EL (cell line): ENCODE measurements at places on chromosomes 7 and 10.

GRCh38 chr10:119342335-119342734 is 135.0 kb downstream of the GRK5 start:
- DNase-seq, result no peak

- DNase-seq, result peak; percentile 72
These were observed 63.9 kb downstream of the STK17A start for GRCh38 chr7:43646603-43647338.

- DNase-seq, result no peak
These were observed 374.7 kb upstream of the VWC2 start for GRCh38 chr7:49398746-49399145.

DNA sequence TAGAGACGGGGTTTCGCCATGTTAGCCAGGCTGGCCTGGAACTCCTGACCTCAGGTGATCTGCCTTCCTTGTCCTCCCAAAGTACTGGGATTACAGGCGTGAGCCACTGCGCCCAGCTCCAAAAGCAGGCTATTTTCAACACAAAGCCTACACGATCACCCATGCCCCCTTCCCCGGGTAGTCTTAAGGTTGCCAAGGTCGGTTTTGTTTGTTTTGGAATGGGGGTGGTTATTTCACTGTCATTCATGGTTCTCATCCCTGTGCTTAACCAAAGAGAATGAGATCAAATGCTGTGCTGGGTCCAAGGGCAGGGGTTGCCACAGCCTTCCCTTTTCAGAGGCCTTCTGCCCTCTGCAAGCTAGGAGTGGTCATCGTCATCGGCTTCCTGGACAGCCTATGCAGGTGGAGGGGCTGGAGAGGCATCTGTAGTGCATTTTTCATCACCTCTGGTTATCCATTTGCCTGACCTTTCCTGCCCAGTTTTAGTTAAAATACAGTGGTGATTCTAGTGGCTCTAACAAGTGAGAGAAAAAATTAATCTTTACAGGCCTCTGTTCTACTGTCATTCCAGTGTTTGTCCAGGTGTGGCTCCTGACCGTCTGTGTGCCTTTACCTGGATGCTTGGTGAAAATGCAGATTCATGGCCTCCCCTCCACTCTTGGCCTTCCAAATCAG is 11.4 kb downstream of the BLVRA start:
- no peak for DNase-seq

- no peak for DNase-seq
These were observed 98.3 kb downstream of the TRRAP start for GRCh38 chr7:98976396-98977185.

GRCh38 chr10:97336942-97337831 is 2.7 kb upstream of the FRAT2 start:
- DNase-seq, result no peak

- no peak for DNase-seq
These were observed 15.6 kb downstream of the ASB13 start for GRCh38 chr10:5650664-5651387.

DNA sequence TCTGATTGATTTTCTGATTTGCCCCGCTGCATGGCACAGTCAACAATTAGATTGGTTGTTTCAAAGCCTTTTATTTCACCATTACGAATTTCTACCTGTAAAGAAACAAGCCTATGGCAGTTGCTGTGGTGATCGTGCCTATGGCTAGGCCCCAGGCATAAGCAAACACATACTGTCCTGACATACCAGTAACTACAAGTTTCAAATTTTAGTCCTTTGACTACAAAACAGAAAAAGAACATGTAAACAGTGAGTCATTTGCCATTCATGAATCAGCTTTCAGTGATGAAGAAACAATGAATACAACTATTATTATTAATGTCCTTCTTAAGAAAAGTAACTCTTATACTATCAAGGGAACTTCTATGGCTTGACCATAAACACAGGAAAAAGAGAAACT is 168.0 kb upstream of the LRRN3 start:
- peak; percentile 66 for DNase-seq

DNA sequence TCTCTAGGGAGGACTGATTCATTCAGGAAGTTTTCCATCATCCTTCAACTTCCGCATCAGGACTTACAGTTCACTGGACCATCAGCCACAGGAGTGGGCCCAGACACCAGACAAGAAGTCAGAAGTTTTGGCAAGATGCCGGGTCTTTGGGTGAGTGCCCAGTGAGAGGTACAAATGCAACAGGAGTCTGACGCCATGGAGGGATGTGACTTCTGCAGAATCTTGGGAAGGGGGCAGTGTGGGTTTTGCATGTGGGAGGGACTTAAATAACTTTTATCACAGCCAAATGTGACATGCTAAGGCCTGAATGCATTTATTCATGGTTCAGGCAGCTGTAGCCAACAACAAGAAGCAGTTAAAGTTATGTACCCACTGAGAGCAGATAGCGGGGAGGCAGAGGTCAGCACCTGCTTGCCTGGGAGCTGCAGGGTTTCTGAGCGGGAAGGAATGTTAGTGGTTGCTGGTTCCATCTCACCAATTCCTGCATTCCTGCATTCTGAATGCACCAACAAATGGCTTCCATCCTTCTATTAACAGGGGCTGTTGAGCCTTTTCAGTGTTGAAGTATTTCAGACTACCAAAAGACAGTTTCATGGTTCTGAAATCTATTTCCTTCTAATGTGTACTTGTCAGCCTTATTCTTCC is 375.2 kb downstream of the PAXIP1 start:
- DNase-seq, result no peak

DNA sequence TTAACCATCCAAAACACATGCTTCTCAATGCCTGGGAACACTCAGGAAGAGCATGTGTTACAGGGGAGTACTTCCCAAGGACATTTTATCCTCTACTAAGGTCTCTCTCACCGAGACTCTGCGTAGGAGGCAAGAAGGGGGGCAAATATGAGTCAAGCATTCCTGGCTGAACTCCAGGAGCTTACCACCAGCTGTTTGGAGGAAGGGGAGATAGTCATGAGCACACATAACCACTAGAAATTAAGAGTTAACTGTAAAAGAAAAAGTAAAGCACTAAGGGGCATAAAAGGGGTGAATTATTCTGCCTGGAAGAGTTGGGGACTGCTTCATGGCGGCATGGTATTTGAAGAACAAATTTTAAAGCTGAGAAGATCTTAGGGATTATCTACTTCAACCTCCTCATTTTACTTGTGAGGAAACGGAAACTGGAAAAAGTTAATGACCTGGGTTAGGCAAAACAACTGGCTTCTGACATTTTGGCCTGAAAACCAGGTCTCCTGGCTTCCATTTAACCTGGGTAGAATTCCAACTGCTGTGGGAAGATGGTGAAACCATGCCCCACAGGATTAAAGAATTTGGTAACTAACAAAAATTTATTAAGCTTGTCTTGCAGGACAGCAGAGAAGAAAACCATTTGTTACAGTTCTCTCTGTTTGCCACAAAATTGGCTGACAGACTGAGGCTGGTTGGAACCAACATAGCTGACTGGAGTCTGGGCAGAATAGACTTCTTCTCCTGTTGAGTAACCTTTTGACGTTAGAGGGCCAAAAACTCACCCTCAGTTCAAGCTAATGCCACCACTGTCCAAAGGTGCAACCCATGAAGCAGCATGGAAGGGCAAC is 85.5 kb downstream of the SLC25A13 start:
- peak; percentile 80 for DNase-seq

- DNase-seq, result no peak
These were observed 142.3 kb upstream of the BET1 start for GRCh38 chr7:94146408-94146807.

GRCh38 chr7:101173752-101174244 is 6.3 kb downstream of the NAT16 start:
- DNase-seq, result peak; percentile 66

DNA sequence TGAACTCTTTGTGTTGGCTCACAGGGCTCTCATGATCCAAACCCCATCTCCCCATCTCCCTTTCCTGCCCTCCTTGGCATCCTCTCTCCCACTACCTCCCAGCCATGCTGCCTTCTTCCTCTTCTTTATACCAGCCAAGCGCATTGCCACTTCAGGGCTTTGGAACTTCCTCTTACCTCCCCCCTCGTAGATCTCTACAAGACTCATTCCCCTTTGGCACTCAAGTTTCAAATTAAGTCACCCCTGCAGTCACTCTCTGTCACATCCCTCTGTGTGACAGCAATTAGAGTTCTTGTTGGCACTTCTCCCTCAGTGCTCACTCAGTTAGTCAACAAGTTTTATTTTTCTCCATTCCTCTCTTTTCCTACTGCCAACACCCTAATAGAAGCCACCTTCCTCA is 20.8 kb upstream of the NRP1 start:
- DNase-seq, result no peak

DNA sequence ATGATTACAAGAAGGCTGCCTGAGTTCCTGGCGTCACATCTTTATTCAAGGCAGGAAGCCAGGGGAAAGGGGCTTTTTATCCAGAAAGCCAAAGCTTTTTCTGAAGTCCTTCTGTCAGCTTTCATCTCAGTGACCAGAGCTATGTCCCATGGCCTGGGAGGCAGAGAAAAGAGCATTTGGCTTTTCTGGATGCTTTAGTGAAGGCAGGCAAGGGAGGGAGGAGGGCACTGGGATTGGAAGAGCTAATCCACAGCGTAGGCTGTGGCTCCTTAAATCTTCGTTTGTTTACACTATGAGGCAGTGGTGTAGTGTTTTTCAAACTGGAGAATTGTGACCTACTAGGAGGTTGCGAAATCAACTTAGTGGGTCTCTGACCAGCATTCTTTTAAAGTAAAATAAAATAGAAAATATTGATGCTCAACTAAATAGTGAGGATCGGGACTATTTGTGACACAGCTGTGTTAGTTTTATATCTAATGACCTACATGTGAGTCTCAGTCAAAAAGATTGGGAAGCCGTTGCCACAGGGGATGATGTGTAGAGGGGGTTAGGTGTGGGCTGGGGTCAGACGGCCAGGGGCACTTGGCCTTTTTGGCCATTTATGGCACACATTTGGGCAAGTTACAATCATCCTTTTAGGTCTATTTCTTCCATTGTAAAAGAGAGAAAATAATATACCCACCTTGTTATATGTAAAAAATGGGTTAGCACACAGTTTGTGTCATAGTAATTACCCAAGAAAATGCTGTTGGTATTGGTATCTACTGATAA is 14.1 kb downstream of the CRYGN start:
- peak; percentile 65 for DNase-seq

DNA sequence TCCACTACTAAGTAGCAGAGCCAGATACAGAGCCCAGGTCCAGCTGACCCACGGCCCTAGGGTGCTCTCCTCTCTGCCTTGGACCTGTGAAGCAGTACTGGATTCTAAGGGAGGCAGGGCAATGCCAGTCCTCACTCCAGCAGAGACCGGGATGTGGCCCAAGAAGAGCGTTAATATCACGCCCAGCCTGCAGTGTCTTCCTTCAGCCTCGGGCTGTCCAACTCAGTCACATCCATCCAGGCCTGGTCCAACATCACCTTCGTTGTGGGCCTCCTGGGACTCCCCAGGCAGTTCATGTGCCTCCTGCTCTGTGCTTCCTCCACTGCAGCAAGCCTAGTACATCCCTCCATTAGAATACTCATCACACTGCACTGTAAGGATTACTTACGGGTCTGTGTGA is 114.5 kb downstream of the GRID1 start:
- no peak for DNase-seq

DNA sequence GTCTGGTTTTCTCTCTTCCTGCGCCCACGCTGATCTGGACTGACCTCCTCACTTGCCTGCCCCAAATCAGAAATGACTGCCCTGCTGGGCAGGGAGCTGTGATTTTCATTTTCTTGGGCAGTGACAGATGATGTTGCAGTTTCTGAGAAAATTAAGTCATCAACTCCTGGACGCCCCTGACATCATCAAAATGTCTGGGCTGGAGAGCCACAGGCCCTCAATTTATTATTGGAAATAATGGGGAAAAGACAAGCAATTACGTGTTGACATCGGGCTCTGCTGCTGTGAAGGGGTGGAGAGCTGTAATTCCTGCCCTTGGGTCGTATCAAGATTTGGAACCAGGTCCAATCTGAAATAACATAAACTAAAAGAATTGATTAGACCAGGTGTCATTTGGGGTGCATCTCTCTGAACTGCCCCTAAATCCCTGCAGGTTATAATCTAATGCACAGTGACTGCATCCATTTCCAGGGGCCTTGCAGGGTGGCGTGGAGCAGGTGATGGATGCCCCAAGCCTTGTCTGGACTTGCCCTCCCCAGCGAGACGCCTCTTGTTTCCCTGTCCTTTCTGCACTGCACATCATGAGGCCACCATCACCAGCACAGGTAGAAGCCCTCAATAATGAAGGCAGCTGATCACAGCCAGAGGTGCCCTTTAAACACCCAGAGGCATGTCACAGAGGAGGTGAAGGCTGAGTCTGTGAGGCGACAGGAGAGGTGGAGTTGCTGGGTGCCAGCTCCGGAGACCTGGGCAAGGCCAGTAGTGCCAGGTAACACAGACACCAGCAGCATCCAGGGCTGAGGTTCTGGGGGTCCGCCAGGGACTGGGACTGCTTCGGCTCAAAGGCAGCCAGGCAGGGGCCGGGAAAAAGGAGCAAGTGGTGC is 98.7 kb downstream of the HTR5A start:
- DNase-seq, result no peak

- no peak for DNase-seq
These were observed 174.4 kb downstream of the CREB5 start for GRCh38 chr7:28586736-28587135.

DNA sequence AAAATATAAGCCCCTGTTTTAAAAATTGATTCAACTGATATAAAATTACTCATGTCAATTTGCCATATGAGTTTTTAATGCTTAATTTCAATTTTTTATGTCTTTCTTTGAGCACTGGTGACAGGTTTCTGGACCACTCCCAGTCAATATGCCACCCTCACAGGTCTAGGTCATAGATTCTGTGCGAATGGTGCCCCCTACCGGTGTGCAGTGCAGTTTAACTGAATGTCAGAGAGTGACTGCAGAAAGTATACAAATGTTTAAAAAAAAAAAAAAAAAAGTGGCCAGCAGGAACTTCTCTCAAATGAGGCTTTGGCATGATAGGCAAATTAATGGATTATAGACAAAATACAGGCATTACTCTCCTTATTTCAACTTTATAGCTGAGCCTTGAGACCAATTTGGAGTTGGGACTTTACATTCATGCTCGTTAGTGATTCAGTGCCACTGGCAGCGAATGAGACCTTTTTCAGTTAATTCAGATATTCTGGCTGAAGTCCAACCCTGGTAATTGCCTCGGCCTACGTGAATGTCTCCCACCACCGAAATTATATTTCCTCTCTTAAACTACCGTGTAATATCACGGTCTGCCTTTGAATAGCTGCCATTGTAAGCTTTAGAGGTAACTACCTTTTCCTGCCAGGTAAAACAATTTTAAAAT is 427.6 kb downstream of the PHTF2 start:
- DNase-seq, result peak; percentile 53

DNA sequence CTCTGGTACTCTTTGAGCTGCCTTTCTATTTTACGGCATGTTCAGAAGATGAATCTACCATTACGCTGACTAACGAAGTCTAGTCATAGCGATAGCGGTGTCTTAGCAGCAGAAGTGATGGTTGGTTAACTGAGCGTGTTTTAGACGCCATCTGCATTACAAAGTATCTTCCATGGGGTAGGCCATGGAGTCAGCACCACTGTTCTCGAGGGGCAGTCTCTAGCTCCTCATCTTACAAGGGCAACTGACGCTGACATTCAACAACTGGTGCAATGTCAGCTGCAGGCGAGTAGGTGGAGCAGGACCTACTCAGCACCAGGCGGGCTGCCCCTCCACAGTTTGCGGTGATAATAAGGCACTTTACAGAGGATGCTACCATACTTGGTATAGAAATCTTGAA is 88.7 kb downstream of the ADARB2 start:
- no peak for DNase-seq
